T-helper 2 cell treated with Interferon-gamma antibody and Interleukin-4, amounts not matched to agents 100 ng/mL and 5 ng/mL, for 36 hours (primary cell): ENCODE measurements at places on chromosomes 2 and 18. TPM values are rescaled to one million over a fixed set of nuclear protein-coding genes. Genes with fewer than 3 reads are reported as not detected.

The ITGB6 gene
- not detected in 2 replicates for total RNA-seq

The INHA gene
- total RNA-seq, result not detected in 2 replicates

The FAM161A gene
- total RNA-seq, result 3.5 and 3.7 TPM in 2 replicates

The DHRS9 gene
- total RNA-seq, result 0.11 TPM in 1 of 2 replicates, not detected in the other

The GPR45 gene
- not detected in 2 replicates for total RNA-seq

The OTOF gene
- 12.1 TPM in 2 replicates for total RNA-seq

The STPG4 gene
- total RNA-seq, result 0.30 and 0.50 TPM in 2 replicates

The LYPD6B gene
- not detected in 2 replicates for total RNA-seq

The STEAP3 gene
- total RNA-seq, result 0.09 and 0.27 TPM in 2 replicates

The HADHB gene
- total RNA-seq, result 56.9 and 67.7 TPM in 2 replicates

The BCL11A gene
- total RNA-seq, result 0.05 TPM in 1 of 2 replicates, not detected in the other

The PROC gene
- not detected in 2 replicates for total RNA-seq

The ADCYAP1 gene
- not detected in 2 replicates for total RNA-seq

The PLA2R1 gene
- total RNA-seq, result not detected in 2 replicates

The CD8B2 gene
- 0.11 TPM in 1 of 2 replicates, not detected in the other for total RNA-seq

The GCG gene
- not detected in 2 replicates for total RNA-seq

The LINC00305 gene
- not detected in 2 replicates for total RNA-seq

The ASTL gene
- 0.45 TPM in 1 of 2 replicates, not detected in the other for total RNA-seq
